ENCODE measurements at places on chromosomes 1 and 21.

DNA sequence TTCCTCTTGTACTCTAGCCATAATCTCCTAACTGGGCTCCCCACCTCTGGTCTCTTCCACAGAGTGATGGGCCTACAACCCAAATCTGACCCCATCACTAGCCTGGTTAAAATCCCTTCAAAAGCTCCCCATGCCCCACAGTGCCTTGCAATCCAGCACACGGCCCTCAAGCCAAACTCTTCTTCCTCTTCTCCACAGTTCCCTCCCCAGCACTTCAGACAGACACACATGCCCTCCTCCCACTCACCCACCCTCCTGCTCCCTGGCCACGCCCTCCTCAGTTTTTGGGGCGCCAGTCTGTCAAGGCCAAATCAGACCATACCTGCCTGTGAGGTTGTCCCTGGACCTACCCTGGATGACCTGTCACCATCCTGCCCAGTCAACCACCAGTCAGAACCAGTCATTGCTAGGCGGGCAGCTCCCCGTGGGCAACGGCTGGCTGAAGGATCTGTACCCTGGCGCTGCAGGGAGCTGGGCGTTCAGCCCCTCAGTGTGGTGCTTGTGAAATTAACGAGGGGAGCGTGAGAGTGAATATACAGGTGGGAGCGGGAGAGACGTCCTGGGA is 753 bp downstream of the C1orf210 start:
- DNase-seq, result no peak

- DNase-seq, result no peak
These were observed 39.3 kb downstream of the TP73 start for GRCh38 chr1:3691421-3692204.

DNA sequence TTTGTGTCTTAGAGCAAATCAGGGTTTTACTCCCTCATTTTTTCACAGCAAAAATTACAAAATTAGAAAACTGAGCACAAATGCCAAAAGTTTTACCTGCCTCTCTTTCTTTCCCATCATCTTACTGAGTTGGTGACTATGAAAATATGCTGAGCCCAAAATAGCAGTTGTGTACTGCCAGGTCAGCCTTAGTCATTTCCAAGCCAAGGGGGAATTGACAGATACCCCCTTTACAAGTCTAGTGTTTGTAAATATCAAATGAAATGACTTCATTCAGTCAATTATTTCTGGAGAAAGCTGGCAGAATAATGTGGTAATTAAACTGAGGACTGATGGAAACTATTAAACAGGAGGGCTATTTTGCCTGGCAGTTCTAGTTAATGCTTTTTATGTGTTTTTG is 11.4 kb upstream of the GORAB start:
- DNase-seq, result no peak

- no peak for DNase-seq
These were observed 4.2 kb downstream of the THEMIS2 start for GRCh38 chr1:27876341-27877114.

DNA sequence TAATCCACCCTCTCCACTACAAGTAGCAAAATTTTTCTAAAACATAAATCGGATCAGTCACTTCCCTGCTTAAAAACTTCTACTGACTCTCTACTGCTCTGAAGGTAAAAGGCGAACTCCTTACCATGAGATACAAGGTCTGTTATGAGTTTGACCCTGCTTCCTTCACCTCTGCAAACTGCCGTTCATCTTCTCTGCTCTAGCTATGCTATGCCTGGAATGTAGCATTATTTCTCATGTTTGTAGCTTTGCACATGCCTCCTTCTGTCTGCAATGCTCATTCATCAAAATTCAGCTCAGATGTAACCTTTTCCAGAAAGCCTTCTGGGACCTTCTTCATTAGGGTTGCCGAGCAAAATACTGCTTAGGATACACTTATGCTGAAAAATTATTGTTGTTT is 30.8 kb downstream of the RPL5 start:
- no peak for DNase-seq

- no peak for DNase-seq
These were observed 202.5 kb downstream of the C1orf94 start for GRCh38 chr1:34378968-34379856.

GRCh38 chr1:59638231-59638711 is 176.5 kb upstream of the HOOK1 start:
- no peak for DNase-seq

DNA sequence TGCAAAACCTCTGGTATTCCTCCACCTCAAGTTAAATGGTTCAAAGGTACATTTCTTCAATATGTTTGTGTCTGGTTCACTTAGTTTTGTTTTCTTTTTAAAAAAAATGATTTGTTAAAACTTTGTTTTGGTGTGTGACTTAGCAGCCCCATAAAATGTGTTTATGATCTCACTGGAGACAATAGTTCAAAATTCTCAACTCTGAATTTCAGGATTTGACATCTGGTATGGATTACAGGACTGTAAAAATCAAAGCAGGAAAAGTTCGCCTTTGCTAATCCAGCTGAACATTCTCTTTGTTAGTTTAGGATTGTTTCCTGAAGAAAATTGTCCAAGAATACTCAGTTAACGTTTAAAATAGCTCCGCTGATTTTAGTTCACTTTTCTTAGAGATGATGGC is 231.7 kb downstream of the HMCN1 start:
- no peak for DNase-seq

DNA sequence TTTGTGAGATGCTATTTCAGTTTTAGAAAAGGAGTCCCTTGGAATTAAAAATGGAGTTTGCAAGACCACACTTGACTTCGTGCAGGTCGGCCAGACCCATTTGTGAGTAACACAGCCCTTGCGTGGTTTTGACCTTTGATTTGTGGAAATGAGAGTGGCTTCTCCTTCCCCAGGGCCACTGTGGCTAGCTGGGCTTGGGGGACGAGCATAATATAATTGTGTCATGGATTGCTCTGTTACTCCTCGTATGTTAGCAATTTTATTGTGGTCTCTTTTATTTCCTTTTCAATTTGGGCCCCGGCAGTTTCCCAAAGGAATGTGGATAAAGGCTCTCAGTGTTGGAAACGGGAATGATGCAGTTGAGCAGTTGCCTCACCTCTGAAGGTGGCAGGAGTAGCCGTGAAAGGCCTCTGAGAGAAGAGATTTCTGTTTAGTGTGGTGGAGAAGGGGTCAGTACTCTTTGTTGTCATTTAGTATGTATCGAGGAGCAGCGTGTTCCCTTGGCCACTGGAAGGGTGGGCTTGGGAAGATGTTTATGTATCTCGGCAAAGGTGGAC is 194.6 kb downstream of the PBX1 start:
- no peak for DNase-seq

DNA sequence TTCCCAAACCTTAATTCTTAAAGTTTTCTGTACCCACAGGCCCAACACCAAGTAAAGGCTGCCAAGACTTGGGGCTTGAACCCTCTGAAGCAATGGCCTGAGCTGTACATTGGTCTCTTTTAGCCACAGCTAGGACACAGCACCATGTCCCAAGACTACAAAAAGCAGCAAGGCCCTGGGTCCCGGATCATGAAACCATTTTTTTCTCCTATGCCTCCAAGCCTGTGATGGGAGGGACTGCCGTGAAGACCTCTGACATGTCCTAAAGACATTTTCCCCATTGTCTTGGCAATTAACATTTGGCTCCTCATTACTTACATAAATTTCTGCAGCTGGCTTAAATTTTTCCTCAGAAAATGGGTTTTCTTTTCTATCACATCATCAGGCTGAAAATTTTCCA is 30.9 kb downstream of the ZNF670 start:
- no peak for DNase-seq

DNA sequence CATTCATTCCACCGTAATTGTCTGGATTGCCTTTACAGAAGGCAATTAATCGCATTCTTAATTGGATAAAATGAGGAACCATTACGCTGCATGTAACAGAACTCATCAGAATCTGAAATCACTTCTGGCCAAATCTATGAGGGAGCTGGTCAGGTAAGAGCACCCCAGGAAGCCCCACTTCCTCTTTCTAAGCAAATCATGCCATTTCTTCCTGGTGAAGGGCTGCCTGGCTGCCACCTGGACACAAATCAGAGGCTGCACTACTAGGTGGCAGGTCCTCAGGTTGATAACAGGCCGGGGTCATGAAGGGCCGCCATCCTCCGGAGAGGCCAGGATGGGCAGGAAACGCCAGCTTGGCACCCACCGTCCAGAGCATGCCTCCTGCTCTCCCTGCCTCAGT is 73.7 kb downstream of the CAPZB start:
- DNase-seq, result no peak

- no peak for DNase-seq
These were observed 128.2 kb downstream of the NFIA start for GRCh38 chr1:61210435-61211154.

GRCh38 chr21:36129219-36129618 is 5.7 kb upstream of the CBR3 start:
- DNase-seq, result no peak

DNA sequence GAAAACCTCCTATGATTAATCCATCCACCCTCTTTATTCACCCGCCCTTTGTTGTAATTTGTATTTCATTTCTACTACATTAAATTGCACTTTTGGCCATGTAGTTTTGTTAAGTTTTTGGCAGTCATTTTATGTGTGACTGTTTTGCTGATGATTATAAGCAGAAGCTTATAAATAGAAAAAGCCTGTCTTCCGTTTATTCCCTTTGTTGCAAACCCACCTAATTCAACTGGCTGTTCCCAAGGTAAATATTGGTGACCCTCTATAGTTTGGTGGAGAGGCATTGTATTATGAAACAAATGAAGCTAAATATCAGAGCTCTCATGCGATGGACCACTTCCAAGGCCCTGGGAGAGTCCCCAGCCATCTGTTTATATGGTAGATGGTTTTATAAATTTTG is 36.7 kb upstream of the IGSF3 start:
- DNase-seq, result no peak

- DNase-seq, result no peak
These were observed 36.8 kb downstream of the EVI5 start for GRCh38 chr1:92748138-92748537.

DNA sequence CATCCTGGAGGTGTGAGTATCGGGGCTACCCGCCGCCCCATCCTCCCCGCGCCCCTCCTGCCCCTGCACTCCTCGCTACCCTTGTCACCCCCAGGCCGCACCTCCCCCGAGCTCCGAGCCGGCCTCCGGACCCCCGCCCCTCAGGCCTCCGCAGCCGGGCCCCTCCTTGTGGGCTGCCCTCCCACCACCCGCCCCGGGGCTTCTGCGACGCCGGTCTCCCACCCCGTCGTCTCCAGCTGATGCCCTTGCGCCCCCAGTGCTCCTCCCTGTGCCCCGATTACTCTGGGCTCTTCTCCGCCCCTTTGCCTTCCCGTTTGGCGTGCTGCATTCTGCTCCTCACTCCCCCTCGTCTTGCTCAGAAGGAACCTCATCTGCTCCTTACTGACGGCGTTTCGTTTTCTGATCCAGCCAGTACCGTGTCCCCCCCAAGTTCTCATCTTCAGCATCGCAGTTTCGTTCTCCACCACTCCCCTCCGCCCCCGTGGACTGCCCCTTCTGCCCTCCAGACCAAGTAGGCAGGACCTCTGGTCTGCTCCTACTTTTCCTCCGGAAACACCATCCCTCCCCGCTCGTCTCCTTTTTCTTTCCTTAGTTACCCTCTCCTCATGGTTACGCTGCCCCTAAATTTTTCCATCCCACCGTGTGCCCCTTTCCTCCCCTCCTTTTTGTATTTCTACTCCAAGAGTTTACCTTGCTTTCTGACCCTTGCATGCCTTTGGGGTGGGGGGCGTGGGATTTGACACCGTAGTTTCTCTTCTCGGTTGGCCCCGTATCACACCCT is 841 bp downstream of the SNX27 start:
- peak; percentile 43 for DNase-seq

GRCh38 chr1:62355095-62355494 is 35.9 kb upstream of the KANK4 start:
- DNase-seq, result no peak

DNA sequence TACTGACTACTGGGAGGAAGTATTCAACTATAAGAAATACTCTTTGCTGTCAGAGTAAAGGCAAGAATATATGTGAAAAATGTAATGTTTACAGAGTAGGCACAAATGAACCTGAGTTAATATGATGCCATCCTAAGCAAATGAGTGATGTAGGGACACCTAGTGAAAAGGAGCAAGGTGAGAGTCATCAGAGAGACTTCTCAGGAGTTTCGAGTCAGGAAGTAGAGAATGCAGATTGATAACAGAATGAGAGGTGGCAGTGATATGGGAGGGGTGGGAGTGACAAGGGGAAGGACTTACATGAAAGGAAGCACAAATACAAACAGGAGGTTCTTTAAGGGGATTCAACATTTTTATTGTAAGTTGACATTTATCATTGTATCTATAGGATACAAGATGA is 10.2 kb downstream of the PRCC start:
- no peak for DNase-seq

- DNase-seq, result no peak
These were observed 277.6 kb downstream of the PBX1 start for GRCh38 chr1:164836614-164837018.

- no peak for DNase-seq
These were observed 29.0 kb downstream of the VWA5B1 start for GRCh38 chr1:20319456-20320220.

DNA sequence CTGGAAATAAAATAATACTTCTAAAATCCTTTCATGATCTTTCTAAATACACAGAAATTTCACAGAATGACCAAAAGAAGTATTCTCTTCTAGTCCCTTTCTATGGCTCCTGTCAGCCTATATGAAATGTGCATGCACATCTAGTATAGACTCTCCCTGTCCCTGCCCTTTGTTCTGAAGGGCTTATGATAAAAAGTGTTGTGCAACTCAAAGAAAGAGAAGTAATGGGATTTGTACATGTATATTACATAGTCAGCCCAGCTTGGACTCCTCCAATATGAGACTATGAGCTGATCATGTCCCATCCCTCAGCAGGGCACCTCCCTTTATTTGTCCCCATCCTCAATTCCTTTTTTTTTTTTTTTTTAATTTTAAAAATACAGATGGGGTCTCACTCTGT is 42.1 kb upstream of the LAX1 start:
- no peak for DNase-seq

DNA sequence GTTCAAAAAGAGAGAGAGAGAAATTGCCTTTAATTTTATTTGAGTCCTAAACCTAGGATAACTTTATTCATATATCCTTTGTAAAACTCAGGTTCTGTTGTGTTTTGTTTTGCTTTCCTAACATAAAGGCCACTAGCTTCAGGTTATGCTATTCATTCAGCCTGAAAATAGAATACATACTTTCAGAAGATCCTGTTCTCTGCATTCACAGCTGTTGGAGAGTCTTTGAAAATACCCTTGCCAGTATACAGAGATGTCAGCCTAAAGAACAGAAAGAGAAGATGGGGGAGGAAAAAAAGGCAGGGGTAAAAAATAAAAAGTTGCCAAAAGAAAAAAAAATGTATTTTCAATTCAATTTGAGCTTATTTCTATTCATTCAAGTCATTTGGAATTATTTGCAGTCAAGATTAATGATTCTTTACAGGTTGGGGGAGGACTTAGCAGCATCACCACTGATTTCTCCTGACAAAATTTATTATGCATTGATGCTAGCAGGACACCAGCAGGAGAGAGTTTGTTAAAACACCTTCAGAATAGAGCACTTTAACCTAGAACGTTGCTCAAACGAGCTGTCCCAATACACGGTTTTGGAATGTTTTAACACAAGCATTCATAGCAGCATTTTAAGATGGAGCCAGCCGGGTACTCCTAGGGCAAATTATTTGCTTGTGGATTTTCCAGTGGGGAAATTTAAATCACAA is 318.5 kb downstream of the NTNG1 start:
- DNase-seq, result no peak

Data from Right ventricle myocardium superior (tissue), 1 donor.